ENCODE measurements at places on chromosomes 13 and 19. TPM values are rescaled to one million over a fixed set of nuclear protein-coding genes. Genes with fewer than 3 reads are reported as not detected.

DNA sequence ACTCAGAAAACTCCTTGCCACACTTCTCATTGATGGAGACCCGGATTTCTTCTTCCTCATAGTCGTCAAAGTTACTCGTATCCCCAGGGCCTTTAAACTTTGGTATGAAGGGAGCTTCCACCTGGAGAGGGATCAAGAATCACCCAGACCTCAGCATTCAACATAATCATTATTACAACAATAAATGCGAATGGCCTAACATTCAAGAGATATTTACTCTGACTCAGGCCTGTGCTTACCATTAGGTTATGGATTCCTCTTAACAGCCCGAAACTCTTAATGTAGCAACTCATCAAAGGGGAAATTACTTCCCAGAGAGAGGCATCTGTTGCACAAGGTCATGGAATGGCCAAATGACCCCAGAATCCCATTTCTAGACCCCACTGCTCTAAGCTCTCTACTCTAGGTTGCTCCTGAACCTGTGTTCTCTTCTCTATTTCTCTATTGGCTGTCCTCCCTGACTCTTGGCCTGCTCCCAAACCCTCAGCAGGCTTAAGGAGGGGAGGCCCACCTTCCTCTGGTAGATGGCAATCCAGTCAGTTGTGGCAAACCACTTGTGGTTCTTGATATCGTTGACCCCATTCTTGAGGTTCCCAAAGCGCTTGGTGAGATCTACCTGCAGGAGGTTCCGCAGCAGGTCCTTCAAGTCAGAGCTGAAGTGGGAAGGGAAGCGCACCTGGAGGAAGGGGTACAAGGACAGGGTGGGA is 2.7 kb upstream of the SAMD1 start:
- no peaks in the 10 kb centered on the region for H3K4me1 ChIP-seq
- DNase-seq: no peak
- H3K4me3 ChIP-seq: no peak overlapping the region

- H3K36me3 ChIP-seq: no peaks in the 10 kb centered on the region
- no peak overlapping the region for H3K27ac ChIP-seq
- H3K27me3 ChIP-seq: no peaks in the 10 kb centered on the region
These were observed 11.9 kb upstream of the DHRS12 start for GRCh38 chr13:51815848-51816247.

GRCh38 chr13:109897988-109898624 is 111.7 kb upstream of the IRS2 start:
- H3K27ac ChIP-seq: no peak overlapping the region
- H3K36me3 ChIP-seq: no peaks in the 10 kb centered on the region
- no peaks in the 10 kb centered on the region for H3K4me1 ChIP-seq
- no peaks in the 10 kb centered on the region for H3K27me3 ChIP-seq

GRCh38 chr13:110559986-110560385 is 1.5 kb downstream of the RAB20 start:
- H3K27ac ChIP-seq: peak overlapping the region; percentile 97
- no peaks in the 10 kb centered on the region for H3K27me3 ChIP-seq
- H3K36me3 ChIP-seq: no peaks in the 10 kb centered on the region
- no peak for DNase-seq
- peak overlapping the region; percentile 86 for H3K4me3 ChIP-seq

DNA sequence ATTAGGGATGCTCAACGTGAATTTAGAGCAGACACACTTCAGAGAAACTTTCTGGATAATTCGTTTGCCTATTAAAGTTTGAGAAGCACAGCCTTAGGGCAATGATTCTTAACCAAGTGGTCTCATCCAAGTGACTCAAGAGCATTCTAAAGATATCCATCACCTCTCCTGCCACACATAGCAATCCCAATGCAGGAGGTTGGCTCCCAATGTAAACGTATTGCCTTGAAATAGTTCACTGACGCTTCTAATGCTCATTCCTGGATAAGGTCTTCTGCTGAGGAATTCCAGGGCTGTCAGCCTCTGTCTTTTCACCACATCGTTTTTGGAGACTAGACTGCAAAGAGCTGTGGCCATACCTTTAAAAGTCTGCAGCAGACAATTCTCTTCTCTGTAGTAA is 279.8 kb upstream of the DACH1 start:
- no peaks in the 10 kb centered on the region for H3K36me3 ChIP-seq
- H3K4me3 ChIP-seq: no peak overlapping the region
- DNase-seq: no peak
- no peak overlapping the region for H3K27ac ChIP-seq
- no peaks in the 10 kb centered on the region for H3K4me1 ChIP-seq

DNA sequence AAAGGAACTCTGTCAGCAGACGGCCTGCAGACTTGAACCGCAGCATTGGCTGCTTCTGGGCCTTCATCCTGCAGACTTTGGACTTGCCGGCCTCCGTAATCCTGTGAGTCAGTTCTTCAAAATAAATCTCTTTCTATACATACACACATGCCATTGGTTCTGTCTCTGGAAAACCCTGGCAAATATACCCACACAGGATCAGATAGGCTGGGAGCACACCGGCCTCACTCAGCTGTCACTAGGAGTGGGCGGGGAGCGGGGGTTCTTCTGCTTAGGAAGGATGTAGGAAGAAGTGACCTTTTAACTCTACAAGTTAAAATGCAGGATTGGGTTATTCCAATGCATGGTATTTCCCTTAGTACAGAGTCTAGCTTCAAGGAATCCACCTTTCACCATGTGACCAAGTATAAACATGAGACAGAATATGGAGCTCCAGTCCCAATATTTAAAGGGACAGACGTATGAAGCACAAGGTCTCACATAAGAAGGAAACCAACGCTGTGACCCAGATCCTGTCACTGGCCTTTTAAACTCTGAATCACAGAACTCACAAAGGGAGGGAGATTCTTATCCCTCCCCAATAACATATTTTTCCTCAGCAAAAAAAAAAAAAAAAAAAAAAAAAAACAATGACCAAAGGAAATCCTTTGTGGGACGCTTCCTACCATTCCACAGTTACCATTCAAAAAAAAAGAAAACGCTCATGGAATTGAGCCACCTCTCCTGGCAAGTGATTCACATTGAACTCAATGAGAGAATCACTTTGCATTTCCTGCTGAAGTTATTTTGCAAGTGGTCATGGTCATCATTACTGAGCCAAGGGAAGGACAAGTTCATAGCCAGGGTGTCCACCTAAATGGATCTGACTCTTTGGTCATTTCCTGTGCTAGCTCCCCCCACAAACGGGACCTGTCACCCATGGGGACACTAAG is 352.9 kb downstream of the FOXO1 start:
- H3K4me1 ChIP-seq: no peaks in the 10 kb centered on the region
- H3K36me3 ChIP-seq: no peaks in the 10 kb centered on the region
- no peak overlapping the region for H3K27ac ChIP-seq
- DNase-seq: no peak
- H3K27me3 ChIP-seq: no peaks in the 10 kb centered on the region

DNA sequence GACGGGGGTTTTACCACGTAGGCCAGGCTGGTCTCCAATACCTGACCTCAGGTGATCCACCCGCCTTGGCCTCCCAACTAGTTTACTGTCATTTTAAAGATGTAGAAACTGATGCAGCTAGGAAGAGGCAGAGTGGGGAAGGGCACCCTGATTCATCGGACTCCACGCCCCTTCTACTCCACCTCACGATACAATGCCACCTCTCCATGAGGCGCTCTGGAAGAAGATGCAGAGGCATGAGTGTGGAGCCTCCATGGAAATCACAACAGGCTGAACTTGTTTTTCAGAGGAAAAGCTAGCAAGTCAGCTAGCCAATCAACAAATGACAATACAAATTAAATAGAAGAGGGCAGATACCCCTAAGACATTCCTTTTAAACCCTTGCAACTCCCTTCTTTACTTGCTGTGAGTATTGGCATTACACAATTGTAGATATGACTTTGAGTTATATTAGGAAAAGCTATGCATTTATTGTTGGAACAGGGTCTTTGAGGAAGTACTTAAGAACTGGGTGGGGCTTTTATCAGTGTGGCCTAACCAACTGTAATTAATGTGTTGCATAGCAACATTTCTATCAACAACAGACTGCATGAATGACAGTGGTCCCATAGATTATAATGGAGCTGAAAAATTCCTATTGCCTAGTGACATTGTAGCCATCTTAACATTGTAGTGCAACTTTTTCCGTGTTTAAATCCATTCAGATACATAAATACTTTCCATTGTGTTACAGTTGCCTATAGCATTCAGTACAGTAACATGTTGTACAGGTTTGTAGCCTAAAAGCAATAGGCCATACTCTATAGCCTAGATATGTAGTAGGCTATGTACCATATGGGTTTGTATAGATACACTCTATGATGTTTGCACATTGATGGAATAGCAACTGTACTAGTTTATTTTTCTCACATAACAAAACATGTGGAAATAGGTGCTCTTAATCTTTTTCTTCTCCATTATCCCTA is 17.6 kb downstream of the WDFY2 start:
- no peak overlapping the region for H3K27ac ChIP-seq
- H3K36me3 ChIP-seq: no peaks in the 10 kb centered on the region
- H3K4me3 ChIP-seq: no peak overlapping the region
- H3K27me3 ChIP-seq: no peaks in the 10 kb centered on the region
- no peak for DNase-seq
- peaks cover 7% of the 10 kb centered on the region for H3K4me1 ChIP-seq

GRCh38 chr13:36530050-36530789 is 97.9 kb downstream of the CCNA1 start:
- no peak for DNase-seq
- H3K36me3 ChIP-seq: no peaks in the 10 kb centered on the region
- no peak overlapping the region for H3K4me3 ChIP-seq
- H3K4me1 ChIP-seq: peaks cover 4% of the 10 kb centered on the region

- H3K4me1 ChIP-seq: no peaks in the 10 kb centered on the region
- H3K27ac ChIP-seq: no peak overlapping the region
- no peak overlapping the region for H3K4me3 ChIP-seq
- H3K27me3 ChIP-seq: no peaks in the 10 kb centered on the region
- DNase-seq: no peak
- no peaks in the 10 kb centered on the region for H3K36me3 ChIP-seq
These were observed 280.5 kb upstream of the TSHZ3 start for GRCh38 chr19:31629579-31630363.

GRCh38 chr19:19460258-19460731 is 54.8 kb downstream of the GATAD2A start:
- peak overlapping the region; percentile 87 for H3K27ac ChIP-seq
- H3K27me3 ChIP-seq: no peaks in the 10 kb centered on the region
- peaks cover 69% of the 10 kb centered on the region for H3K4me1 ChIP-seq
- DNase-seq: no peak

- no peak overlapping the region for H3K4me3 ChIP-seq
- H3K4me1 ChIP-seq: no peaks in the 10 kb centered on the region
- no peaks in the 10 kb centered on the region for H3K36me3 ChIP-seq
- H3K27ac ChIP-seq: peak overlapping the region; percentile 88
- DNase-seq: no peak
These were observed 54.3 kb downstream of the GGACT start for GRCh38 chr13:100534147-100534843.

DNA sequence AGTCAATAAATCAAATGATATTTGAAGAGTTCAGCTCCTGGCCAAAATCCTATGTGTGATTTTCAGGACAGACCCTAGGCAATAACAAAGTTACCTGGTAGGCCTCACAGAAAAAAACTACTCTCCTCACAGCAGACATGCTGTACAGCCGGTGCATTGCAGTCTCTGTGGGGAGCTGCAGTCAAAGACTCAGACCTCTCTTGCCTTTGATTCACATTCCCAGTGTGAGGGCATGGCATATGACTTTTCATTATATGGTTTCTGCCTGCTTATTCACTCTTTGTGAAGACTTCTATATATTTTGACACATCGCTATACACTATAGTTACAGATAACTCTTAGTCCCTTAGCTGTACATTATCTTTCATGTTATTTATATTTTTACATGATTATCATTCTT is 2684.3 kb upstream of the PCDH20 start:
- H3K4me1 ChIP-seq: no peaks in the 10 kb centered on the region
- no peaks in the 10 kb centered on the region for H3K27me3 ChIP-seq
- no peaks in the 10 kb centered on the region for H3K36me3 ChIP-seq
- DNase-seq: no peak
- no peak overlapping the region for H3K4me3 ChIP-seq
- no peak overlapping the region for H3K27ac ChIP-seq

DNA sequence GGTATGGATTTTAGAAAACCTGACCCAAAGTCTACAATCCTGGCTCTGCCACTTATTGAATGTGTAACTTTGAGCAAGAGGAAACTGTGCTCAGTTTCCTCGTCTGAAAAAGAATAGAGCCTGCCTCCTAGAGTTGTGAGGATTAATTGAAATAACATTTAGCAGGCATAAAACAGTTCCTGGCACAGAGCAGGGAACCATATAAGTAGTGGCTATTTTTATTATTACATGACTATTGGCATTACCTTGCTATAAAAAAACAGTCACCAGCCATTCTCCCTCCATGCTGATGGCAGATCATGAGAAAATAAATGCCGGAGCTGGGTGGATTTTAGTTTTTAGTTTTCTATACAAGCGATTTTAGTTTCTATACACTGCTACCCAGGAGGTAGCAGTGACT is 5.8 kb downstream of the DOCK9 start:
- peaks cover 4% of the 10 kb centered on the region for H3K4me1 ChIP-seq
- no peaks in the 10 kb centered on the region for H3K36me3 ChIP-seq
- H3K27me3 ChIP-seq: no peaks in the 10 kb centered on the region
- H3K4me3 ChIP-seq: no peak overlapping the region

Gene ZNF284
- total RNA-seq: 2.5 TPM

Gene KIR3DL2
- total RNA-seq: 0.13 TPM

Gene KLK2
- not detected for total RNA-seq

Gene AMH
- 1.0 TPM for total RNA-seq

Gene SIGLEC5
- total RNA-seq: not detected

Gene CEACAM1
- 33.1 TPM for total RNA-seq

Data from kidney (tissue), 22 donors.